Right ventricle myocardium superior (tissue), 1 donor: ENCODE measurements at places on chromosomes 2 and 18. TPM values are rescaled to one million over a fixed set of nuclear protein-coding genes. Genes with fewer than 3 reads are reported as not detected.

STPG4 gene
- total RNA-seq: not detected

DNA sequence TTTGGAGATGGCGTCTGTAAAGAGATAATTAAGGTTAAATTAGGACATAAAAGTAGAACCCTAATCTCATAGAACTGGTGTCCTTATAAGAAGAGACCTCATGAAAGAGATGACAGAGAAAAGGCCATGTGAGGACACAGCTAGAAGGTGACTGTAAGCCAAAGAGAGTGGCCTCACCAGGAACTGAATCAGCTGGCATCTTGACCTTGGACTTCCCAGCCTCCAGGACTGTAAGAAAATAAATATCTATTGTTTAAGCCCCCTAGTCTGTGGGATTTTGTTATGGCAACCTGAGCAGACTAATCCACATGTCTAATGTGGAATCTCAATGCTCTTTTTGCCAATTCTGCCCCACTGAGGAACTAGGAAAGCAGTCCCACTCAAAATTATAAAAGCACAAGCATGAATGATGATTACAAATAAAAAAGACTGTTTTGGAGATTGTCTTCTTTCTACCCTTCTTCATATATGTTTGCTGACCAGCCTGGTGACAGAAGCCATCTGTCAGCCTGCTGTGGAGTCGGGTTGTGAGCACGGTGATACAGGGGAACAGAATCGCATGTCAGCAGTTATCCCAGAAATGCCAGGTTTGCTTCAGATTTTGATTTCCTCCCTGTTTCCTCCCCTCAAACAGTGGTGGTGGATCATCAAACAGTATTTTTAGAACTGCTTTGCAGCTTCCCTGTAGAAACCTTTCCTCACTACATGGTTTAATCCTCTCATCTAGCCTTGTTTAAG lies 54.2 kb downstream of the INPP4A start:
- DNase-seq: no peak

GRCh38 chr2:199524689-199525574 lies 67.2 kb upstream of the SATB2 start:
- no peak for DNase-seq

- no peak for DNase-seq
These were observed 12.8 kb upstream of the GBX2 start for GRCh38 chr2:236180831-236181453.

- DNase-seq: no peak
These were observed 506.1 kb downstream of the BCL11A start for GRCh38 chr2:60047347-60047746.
